ENCODE measurements at places on chromosomes 6 and 20.

GRCh38 chr6:138461647-138462046, 37.6 kb downstream of the NHSL1 start:
- DNase-seq: no peak

DNA sequence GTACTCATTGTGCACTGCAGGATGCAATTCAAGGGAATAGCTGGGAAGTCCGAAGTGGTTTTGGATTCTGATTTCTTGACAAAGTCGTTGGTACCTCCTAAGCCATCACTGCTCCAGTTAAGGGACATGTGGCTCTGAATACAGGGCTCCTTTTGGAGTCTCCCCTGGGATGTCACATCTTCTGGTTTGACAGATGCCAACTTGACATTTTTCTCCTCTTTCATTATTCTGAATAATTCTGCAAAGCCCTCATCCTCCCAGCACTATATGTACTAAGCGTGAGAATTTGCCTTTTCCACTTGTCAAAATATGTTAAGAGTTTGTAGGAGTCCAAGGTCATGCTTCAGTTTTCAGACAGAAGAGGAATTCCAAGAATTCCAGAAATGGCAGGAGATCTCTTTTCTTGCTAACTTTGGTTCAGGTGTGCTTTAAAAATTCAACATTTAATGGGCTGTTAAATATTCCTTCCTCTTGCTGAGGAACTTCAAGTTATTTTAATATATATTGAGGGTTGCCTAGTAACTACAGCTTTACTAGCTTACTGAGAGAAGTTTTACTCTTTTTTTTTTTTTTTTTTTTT, 38.7 kb downstream of the DOK5 start:
- no peak for DNase-seq

GRCh38 chr20:13297147-13297899, 76.2 kb downstream of the ISM1 start:
- no peak for DNase-seq

DNA sequence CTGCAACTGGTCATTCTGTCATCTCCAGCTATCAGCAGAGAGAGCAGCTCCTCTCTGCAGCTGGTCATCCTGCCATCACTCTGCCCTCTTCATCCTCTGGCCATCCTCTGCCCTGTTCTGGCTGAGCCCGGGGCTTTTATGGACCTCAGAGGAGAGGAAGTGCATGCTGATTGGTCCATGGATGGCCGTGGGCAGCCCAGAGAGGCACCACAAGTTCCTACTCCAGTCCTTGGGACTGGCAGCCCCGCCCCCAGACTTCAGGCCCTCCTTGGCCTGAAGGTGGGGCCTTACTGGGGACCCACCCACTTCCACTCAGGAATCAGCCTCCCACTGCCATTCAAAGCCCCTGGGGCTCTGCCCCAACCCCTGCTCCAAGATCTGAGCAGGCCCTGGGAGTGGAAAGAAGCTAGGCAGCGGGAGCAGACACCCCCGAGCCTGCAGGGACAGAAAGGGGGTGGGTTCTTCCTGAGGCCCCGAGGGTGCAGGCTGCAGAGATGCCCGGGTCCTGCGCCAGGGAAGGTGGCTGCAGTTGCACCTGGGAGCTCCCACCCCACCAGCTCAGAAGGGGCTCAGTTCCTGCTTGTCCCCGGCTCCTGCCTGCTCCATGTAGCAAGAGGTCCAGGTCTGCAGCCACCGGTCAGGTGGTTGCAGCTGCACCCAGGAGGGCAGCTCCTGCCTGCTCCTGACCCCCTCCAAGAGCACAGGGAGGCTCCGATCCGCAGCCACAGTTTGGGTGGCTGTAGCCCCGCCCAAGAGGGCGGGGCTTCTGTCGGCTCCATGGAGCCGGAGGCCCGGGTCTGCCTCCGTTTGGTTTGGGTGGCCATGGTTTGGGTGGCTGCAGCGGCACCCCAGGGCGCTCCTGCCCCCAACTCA, 34.1 kb upstream of the HMGA1 start:
- DNase-seq: no peak

DNA sequence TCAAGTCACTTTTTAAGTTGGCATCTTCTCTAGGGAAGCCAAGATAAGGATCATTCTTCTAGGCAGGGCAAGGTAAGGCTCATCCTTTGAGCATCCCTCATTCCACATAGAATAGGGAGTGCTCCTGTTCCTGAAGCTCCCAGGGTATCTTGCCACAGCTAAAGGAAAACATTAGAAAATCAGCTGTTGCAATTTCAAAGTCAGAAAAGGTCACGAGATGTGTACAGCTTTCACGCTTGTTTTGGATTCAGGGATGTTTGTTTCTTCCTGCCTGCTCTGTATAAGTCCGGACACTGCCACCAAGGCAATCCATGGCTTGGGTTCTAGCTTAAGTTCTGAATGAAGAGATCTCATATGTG, 153.2 kb downstream of the SH3BGRL2 start:
- no peak for DNase-seq

DNA sequence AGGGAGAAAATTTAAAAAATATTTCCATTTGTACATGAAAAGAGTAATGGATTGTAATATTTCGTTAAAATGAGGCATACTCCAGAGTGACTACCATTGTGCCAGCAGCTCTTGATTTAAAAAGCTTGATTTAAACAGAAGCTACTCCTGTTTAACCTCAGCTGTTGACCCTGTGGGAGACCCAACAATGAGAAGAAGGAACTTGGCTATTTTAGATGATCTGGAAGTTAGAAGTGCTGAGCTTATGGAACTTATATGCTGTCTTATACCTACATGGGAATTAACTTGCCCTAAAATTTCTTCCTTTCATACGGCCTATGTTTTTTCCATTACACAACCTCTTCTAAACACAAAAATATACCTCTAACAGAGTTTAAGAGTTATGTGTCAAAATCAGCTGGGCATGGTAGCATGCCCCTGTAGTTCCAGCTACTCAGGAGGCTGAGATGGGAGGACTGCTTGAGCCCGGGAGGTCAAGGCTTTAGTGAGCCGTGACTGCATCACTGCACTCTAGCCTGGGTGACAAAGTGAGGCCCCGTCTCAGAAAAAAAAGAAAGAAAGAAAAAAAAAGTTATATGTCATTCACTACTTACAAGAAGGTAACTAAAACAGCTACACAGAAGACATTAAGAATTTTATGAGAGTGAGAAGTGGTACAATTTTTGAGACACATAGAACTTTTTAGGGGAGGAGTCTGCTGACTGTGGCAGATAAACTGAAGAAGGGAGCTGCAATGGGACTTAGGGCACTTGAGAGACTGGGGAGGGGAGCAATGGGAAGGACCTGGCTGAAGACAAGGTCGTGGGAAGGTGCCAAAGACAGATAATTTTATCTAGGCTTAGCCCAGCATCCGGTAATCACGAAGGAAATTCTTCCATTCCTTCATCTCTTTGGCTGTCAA, 139.9 kb downstream of the MYB start:
- no peak for DNase-seq

GRCh38 chr6:45663251-45664221, 285.8 kb upstream of the SUPT3H start:
- DNase-seq: peak; percentile 15

DNA sequence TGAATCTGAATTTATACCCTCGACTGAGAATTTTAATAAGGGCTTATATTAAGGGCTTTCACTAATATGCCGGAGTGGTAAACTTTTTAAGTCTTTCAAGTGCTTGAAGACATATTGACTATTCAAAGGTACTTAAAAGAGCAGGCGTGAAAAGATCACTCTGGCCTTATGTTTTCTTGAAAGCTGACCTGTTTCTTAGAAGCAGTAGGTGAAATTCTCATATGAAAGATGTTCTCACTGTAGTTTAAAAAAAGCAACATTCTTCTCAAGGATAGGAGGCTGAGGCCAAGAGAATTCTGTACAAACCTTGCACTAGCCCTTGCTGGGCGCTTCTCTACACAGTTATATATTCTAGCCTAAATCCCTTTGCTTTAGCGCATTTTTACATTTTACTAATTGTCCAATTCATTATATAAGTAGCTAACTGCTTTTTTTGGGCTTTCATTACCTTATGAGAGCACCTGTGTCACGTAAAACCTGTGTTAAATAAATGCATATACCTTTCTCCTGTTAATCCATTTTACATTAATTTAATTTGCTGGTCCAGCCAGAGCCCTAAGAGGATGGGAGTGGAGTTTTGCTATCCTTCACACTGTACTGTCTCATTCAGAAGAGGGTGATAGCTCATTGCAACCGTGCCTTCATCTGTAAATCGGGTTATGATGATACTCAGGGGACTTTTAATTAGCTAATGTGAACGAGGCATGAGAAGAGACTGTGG, 59.6 kb upstream of the HFE start:
- no peak for DNase-seq
